ENCODE measurements at places on chromosomes 7 and 10. TPM values are rescaled to one million over a fixed set of nuclear protein-coding genes. Genes with fewer than 3 reads are reported as not detected.
A peak's percentile ranks its signal among the peaks of the same experiment; 100 is the strongest.

AGR2 gene
- total RNA-seq = not detected

MAPK8 gene
- 74.5 TPM for total RNA-seq

PAPOLB gene
- 0.27 TPM for total RNA-seq

CYP3A7 gene
- total RNA-seq = not detected

ZNF503 gene
- total RNA-seq = 20.3 TPM

DNA sequence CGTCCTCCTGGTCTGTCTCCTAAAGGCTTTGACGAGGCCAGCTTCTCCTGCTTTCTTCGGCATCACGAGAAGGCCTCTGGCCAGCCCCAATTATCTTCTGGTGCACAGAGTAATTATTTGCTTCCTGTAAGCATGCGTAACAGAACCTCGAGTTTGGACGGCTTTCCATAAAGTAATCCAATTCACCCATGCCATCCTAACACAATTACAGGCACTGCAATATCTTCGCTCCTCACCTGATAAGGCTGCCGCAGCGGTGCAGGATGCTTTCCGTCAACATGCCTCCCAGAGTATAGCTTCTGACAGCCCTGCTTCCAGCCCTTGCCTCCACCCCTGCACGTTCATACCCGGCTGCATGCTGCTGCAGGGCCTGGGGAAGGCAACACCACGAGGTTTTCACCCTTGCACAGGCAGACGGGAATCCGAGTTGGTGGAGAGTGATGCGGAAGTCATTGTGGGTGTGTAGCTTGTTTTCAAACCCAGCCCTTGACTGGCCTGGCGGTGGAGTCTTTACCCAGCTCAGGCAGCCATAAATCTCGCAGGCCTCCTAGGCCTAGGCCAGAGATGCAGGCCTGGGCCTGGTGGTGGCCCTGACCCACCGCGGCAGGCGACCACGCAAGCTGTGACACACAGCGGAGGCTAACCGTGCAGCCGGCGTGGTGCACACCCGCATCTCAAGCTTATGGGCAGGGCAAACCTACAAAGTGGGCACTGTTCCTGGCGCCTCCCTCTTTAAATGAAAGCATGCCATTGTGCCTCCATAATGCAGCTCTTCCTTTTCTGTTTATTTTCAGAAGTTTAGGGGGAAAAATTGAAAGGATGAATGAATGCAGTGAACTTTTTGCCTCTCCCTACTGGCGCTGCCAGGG lies 12.7 kb downstream of the EBF3 start:
- peak; percentile 50 for DNase-seq

DNA sequence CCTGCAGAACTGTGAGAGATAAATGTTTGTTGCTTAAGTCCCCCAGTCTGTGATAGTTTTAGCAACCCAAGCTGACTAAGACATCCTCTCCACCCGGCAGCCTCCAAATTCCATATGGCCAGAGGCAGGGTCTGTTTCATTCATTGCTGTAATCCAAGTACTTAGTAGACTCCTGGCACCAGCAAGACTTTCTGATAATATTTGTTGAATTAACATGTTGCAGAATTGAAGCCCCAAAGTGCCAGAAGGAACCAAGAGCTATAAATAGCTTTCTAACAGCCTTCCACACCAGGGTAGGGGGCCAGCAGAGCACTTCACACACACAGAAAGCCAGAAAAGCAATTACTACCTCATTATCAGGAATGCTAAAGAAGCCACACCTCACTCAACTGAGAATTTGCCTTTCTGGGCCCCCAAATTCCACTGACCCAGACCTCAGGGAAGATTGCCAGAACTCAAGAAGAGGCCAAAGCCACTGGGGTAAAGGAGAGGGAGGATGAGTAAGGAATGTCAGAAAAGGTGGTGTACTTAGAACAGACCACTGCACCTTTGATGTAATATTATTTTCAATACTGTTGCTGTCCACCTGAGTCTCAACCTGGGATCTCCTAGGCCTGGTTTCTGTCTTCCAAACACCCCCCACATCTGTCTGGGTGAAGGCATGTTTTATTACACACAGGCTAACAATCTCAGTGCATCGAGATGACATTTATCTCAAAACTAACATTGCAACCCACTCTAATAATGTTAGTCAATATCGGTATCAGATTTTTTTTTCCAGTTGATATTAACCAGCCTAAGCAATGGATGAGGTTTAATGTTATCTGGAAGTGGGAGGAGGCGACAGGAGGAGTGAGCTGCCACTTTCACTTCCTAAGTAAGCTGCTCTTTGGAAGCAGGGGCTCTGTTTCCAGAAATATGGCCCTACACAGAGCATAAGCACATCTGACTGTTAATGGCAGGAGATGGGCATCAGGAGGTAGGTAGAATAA lies 5.5 kb downstream of the NOD1 start:
- peak; percentile 52 for DNase-seq

DNA sequence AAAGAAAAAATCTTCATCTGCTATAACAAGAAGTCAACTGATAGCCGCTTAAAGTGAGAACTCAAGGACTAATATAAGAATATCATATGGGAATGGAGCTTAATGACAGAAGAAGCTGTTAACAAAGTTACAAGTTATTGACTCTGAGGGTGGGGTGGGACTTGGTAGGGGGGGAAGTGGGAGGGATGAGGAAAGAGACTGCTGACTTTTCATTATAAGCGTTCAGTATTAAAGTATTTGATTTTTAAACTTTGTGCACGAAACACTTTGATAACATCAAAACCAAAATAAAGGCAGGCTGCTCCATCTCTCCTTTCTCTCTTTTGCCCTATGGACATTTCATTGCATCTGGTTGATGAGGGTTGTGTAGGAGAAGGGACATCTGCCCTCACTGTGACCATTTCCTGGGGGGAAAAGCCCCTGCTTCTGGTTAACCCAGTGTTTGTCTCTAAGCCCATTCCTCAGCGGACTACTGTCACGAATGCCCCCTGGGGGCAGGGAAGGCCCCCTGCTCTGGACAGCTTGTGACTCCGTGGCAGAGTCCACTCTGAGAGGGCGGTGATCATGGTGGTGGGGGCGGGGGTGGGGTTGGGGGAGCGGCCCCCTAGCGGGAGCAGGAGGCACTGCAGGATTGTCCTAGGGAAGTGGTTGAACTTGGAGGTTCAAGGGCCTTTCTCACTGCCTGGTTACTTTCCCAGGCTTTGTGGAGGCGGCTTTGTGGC lies 17.4 kb downstream of the SLC13A4 start:
- DNase-seq = no peak

DNA sequence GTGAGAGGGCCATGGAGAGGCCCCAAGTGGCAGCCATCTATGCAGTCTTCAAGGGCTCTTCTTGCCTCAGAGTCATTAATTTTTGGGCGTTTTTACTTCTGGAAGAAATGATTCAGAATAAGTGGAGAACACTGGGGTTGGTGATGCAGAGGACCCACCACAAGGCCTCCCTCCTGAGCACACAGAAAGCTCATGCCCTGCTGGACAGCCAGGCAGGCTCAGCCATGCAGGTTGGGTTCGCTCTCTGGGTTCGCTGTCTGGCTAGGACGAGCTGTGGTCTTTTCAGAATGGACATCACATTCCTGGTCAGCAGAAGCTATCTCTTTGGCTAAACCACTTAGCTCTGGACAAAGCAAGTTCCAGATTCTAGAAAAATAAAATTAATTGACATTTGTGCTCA lies 480.8 kb downstream of the RPS24 start:
- no peak for DNase-seq

DNA sequence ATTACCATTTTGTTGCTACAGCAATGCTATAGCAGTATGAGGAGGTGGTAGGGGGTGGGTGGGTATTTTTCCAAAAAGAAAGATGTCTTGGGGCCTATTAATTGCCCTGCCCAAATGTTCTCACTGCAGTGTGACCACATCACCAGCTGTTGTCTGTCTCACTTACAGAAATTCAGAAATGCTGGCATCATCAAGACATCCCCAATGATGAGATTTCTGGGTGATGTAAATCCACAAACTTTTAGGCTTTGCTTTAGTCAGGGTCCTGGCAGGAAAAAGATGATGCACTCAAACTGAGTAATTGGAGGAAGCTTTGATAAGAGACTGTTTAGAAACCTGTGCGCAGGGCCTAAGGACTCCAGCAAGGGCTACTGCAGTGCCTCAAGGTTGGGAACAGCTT lies 56.2 kb upstream of the OPN4 start:
- DNase-seq = no peak

GRCh38 chr7:5872326-5872725 lies 8.3 kb upstream of the OCM start:
- DNase-seq = no peak

- no peak for DNase-seq
Measured at GRCh38 chr10:115606086-115606485, 512.9 kb downstream of the ATRNL1 start.

GRCh38 chr10:27820637-27821036 lies 75.0 kb upstream of the MKX start:
- DNase-seq = no peak

DNA sequence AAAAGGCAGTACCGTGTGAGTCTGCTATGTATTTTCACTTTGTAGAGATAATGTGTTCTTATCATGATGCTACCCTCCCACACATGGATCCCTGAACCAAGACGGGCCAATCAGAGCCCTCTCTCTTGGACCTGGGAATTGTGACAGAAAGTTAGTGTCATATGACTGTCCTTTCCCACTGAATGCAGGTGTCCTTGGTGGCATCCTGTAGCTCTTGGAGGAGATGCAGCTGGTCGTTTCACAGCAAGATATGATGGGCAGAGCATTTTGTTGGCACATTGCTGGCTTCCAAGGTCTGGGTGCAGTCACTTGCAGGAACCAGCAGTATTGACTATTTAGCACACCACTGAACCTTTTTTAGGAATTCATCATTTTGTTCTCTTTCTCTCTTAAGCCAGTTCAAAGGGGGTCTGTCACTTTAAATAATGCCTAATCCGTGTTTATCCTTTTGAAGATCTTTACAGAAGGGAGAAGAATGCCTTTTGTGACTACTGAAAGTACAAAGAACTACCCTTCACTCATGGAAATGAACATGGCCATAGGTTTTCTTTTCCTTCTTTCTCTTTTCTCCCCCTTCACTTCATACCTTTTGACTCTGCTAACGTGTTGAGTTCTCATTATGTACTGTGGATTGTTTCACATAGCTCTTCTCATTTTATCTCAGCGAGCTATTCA lies 125.1 kb downstream of the PLXDC2 start:
- DNase-seq = no peak

DNA sequence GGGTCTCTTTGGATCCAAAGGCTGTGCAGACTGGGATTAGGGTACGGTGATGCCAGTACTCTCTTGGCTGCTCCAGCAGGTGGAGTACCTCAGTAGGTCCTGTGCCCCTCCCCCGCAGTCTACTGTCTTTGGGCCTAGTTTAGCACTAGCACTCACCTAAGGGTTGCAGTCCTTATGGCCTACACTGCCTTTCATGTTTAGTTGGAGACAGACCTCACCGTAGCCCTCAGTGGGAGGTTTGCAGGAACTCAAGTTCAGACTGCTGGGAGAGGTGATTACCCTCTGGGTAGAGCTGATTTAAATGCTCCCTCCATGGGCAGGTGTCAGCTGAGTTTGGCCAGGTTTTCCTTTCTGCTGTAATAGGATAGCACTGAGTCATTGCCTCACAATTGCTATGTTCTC lies 210.8 kb upstream of the TMEM196 start:
- no peak for DNase-seq

GRCh38 chr7:156907656-156908055 lies 14.7 kb upstream of the LMBR1 start:
- DNase-seq = no peak

- DNase-seq = no peak
Measured at GRCh38 chr7:103809229-103809994, 180.0 kb downstream of the RELN start.

DNA sequence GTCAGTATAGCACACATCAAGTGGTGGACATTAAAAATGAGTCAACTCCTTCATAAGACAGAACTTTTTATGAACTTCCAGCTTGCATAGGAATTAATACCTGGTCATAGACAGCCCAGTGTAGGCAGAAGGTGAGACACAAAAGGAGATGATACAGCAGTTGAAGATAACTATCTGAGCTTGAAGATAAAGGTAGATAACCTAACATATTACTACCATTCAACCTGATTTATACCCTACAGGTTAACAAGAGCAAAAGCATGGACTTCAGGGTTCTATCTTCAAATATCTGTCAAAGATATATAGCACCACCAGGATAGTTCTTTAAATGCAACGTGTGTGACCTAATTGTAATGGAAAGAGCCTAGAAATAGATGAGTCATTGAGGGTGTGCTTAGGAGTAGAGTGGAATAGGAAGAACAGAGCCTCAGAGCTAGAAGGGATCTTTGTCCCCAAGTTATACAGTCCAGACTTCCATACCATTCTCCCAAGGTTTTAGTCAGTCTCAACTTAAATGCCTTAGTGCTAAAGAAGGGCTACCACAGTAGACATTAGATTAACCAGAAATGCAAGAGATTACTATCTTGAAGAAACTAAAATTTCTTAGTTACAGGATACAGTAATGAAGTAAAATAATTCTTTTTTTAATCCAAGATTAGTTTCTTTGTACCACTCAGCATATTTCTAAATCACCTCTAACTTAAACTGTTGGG lies 9.2 kb downstream of the ZNF800 start:
- DNase-seq = no peak

GRCh38 chr7:53431901-53432300 lies 396.5 kb downstream of the POM121L12 start:
- DNase-seq = no peak

GRCh38 chr7:155470186-155470487 lies 12.2 kb downstream of the EN2 start:
- DNase-seq = peak; percentile 12

DNA sequence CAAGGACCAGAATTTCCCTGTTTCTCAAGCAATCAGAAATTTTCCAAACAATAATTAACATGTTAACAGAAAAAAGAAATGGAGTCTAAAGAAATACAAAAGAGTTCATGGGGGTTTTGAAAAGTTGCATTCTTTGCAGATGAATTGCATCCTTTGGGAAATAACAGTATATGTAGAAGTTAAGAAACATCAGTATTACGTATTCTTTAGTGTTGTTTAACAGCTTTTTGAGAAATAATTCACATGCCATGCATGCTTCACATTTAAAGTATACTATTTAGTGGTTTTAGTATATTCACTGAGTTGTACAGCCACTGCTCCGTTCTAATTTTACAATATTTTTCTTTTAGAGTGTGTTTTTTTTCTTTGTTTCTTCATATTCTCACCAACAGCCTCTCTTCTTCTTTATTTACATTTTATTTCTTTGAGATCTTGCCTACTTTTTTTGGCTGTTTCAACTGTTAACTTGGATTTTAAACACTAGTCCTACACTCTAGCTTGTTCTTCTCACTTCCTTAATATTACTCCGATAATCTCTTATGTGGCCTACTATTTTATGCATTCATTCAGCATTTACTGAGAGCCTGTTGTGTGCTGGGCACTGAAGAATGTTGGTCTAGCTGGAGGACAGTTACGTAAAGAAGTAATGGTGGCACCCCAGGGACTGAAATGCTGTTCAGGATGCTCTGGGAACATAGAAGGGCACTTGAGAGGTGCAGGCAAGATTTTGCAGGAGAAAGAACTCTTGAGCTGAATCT lies 330.1 kb downstream of the EXOC4 start:
- no peak for DNase-seq

GRCh38 chr7:13279854-13280435 lies 592.5 kb downstream of the ARL4A start:
- DNase-seq = no peak

DNA sequence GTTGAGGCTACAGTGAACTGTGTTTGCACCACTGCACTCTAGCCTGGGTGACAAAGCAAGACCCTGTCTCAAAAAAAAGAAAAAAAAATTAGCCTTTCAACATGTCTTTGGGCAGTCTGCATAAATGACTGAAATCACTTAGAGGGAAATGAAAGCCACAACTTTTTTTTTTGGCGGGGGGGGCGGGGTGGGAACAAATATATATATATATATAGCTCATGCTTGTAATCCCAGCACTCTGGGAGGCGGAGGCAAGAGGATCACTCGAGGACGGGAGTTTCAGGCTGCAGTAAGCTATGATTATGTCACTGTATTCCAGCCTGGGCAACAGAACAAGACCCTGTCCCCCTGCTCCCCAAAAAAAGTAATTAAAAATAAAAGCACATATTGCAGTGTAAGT lies 23.4 kb upstream of the MICU1 start:
- no peak for DNase-seq

Data from sigmoid colon (tissue), 7 donors.